ENCODE measurements at places on chromosomes 2 and 18.

GRCh38 chr2:119160361-119160990, 1.9 kb upstream of the C1QL2 start:
- no peak for DNase-seq

DNA sequence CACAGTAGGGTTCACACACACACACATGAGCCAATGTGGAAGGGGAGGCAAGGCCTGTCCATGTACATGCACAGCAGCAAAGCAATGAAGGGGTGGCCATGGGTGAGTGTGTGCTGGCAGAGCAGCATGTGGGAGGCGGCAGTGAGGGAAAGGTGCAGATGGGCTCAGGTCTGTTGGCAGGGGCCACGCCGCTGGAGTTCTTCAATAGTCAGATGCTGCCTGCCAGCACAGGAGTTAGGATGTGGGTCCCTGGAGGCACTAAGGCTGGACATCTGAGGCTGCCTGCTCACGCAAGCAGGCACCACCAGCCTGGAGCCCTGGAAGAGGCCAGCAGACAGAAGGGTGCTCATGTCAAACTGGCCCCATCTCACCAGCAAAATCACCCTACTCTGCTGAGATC, 1304.9 kb downstream of the DSC3 start:
- DNase-seq, result no peak

GRCh38 chr2:223096235-223096970, 44.4 kb downstream of the KCNE4 start:
- DNase-seq, result no peak

DNA sequence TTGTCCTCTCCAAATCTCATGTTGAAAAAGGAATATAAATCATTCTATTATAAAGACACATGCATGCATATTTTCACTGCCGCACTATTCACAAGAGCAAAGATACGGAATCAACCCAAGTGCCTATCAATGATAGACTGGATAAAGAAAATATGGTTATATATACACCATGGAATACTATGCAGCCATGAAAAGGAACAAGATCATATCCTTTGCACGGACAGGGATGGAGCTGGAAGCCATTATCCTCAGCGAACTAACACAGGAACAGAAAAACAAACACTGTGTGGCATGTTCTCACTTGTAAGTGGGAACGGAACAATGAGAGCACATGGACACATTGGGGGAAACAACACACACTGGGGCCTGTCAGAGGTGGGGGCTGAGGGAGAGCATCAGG, 28.1 kb upstream of the PARD3B start:
- no peak for DNase-seq

GRCh38 chr18:58992301-58993231, 127.9 kb downstream of the ZNF532 start:
- DNase-seq, result peak; percentile 46

DNA sequence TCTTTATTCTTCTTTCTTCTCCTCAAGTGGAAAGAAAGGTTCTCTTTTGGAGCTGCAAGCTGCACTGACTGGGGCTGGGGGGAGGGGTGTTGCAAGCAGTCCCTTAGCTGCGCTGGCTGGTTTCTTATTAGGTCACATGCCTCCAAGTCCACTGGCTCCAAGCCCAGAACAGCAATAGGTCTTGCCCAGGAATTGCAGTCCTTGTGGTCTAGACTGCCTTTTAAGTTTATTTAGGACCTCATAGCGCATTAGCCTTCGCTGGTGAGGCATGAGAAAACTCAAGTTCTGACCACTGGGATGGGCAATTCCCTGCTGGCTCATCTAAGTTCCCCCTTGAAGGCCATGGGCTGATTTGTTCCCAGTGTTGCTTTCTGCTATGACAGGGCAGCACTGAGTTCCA, 138.6 kb upstream of the SCN7A start:
- no peak for DNase-seq

- no peak for DNase-seq
Measured at GRCh38 chr18:10453806-10454680, at the start of gene APCDD1. APCDD1 (plus strand) TSS chr18:10454635; CDS start chr18:10454982, 347 bp downstream.

DNA sequence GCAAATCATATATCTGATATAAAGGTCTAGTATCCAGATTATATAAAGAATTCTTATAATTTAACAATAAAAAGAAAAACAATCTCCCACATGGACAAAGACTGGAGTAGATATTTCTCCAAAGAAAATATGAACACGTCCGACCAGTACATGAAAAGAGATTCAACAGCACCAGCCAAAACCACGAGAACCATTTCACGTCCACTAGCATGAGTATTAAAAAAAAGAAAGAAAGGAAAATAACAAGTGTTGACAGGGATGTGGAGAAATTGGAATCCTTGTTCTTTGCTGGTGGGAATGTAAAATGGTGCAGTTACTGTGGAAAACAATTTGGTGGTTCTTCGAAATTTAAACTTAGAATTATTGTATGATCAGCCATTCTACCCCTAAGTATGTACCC, 432.7 kb upstream of the TRIB2 start:
- DNase-seq, result no peak

DNA sequence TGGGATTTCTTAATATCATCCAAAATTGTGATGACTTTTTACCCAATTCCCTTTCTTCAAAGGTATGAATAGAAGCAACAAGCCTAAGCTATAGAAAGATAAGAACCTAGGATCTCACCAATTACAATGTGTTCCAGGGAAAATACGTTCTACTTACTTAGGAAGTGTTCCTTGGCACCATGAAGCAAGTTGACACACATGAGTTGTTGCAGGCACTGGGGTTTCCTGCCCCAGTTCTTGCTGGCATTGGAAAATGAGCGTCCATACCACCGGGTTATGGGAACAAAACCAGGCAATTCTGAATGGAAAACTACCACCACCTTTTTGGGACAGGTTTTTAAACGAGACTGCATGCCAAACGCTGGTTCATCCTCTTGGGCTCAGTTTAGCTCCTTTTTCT, 46.2 kb downstream of the CCBE1 start:
- no peak for DNase-seq

DNA sequence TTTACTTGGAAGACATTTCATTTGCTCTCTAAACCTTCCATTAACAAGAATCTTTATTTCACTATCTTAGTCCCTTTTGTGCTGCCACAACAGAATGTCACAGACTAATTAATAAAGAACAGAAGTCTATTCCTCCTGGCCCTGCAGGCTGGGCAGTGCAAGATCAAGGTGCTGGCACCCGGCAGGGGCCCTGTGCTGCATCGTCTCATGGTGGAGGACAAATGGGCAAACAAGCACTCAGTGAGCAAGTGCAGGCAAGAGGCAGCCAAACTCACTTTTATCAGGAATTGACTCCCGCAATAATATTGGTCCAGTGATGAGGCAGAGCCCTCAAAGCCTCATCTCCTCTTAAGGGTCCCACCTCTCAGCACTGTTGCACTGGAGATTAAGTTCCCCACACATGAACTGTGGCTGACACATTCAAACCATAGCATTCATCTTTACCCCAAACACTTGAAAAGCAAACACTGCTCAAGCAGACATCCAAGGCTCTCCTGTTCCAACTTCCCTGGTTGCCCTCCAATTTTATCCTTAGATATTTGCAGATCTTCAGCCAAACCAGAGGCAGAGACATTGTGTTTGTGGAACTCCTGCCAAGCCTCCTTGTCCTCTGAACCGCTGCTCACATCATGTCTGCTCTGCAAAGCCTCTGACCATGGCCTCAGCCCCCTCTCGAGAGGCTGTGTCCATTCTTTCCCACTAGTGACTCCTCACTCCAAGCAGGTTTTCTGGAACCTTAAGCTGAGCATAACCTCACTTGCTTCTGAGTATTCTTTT, 404.4 kb upstream of the SOX11 start:
- no peak for DNase-seq

- DNase-seq, result no peak
Measured at GRCh38 chr2:4258563-4258962, 555.2 kb downstream of the DCDC2C start.

DNA sequence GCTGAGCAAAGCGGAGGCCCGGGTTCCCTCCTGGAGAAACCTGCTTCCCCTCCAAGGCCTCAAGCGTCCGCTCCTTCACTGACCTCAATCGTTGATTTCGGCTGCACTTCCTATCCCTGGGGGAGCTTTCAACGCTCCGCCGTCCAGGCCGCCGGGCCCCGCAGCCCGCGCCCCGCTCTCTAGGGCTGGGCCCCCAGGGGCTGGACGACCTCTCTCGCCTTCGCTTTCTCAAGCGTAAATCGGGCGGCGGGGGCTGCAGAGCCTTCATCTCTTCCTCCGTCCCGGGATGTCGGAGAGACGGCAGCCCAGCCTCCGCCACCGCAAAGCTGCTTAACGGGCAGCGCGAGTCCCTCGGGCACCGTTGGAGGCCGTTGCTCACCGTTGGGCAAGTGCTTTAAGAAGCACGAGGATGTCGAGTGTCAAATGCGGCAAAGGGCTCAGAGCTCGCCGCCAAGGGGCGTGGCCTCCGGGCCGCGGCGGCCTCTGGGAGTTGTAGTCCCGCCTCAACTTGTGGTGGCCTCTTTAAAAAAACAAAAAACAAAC, 8.5 kb downstream of the HES6 start:
- peak; percentile 72 for DNase-seq

DNA sequence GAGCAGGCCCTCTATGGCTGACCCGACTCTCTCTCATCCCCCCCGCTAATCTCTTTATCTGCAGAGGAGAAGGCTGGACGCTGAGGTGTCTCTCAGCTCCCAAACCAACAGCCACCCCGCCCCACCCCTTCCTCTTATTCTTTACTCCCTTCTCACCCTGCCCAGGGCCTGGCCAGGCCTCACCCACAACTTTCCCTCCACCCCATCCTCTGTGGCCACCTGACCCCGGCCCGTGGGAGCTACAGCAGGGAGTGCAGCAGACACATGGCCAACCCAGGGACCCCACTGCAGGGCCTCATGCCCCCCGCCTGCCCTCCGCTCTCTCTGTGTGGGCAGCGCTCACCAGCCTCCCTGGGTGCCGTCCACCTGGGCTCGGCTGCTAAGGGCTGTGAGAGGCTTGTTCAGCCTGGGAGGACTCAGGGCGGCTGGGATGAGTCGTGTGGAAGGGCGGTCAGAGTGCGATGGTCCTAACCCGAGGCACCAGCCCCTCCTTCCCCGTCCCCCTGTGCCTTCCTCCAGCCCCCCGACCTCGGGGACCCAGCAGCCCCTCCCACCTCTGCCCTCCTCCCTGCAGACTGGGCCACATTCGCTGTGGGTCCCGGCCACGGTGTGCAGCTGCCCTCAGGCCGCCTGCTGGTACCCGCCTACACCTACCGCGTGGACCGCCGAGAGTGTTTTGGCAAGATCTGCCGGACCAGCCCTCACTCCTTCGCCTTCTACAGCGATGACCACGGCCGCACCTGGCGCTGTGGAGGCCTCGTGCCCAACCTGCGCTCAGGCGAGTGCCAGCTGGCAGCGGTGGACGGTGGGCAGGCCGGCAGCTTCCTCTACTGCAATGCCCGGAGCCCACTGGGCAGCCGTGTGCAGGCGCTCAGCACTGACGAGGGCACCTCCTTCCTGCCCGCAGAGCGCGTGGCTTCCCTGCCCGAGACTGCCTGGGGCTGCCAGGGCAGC, 6.8 kb downstream of the NEU4 start:
- no peak for DNase-seq

DNA sequence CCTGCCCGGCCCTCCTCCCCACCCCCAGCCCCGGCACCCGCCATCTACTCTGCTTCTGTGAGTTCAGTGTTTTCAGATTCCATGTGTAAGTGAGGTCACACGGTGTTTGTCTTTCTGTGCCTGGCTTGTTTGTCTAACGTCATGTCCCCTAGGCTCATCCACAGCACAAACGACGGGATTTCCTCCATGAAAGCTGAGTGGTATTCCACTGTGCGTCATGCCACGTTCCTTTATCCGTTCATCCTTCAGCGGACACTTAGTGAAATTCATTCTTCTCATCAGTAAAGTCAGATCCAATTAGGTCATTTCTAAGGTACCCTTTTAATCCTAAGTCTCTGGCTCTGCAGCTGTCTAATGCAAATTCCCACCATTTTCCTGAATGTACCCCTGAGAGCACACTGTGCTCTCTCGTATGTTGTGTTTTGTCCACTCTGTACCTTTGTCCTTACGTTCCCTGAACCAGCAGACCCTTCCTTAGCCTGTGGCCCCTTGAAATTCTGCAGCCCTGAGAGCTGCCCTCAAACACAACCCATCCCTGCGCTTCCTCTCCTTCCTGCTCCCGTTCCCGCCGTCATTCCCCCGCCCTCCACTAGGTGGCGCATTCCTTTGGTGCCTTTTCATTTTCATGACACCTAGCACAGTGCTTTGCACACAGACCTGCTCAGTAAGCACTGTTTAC, 44.1 kb downstream of the TRAPPC12 start:
- DNase-seq, result peak; percentile 64

DNA sequence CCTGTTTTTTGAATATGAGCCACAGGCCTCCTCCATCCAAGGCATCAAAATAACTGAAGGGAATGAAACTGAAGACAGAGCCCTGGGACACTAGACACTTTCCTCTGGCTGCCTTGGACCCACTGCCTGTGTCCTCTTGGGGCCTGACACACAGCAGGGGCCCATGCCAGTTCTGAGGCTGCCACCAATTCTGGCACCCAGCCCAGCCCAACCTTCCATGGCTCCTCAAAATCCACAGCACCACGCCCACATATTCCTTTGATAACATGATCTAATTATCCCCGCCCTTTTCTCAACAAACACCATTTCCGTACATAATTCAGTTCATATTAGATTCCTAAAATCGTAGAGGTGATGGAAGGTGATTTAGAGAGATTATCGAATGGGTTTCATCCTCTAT, 64.2 kb downstream of the EMX1 start:
- DNase-seq, result no peak

DNA sequence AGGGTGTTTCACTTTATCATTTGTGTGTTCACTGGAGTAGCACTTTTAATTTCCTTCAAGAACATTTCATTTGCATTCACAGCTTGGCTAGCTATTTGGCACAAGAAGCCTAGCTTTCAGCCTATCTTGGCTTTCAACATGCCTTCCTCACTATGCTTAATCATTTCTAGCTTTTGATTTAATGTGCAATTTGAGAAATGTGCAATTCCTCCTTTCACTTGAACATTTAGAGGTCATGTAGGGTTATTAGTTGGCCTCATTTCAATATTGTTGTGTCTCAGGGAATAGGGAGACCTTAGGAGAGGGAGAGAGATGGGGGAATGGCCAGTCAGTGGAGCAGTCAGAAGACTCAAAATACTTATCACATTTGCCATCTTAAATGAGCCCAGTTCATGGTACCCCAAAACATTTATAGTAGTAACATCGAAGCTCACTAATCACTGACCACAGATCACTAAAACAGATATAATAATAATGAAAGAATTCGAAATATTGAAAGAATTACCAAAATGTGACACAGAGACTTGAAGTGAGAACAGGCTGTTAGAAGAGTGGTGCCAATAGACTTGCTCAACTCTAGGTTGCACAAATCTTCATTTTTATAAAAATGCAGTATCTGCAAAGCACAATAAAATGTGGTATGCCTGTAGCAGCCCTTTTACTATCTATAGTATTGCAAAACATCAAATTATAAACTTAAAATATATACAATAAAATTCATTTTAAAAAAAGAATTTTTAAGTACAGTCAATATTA, 561.2 kb downstream of the METTL4 start:
- no peak for DNase-seq

- no peak for DNase-seq
Measured at GRCh38 chr2:71071681-71072398, 3.4 kb downstream of the NAGK start.

DNA sequence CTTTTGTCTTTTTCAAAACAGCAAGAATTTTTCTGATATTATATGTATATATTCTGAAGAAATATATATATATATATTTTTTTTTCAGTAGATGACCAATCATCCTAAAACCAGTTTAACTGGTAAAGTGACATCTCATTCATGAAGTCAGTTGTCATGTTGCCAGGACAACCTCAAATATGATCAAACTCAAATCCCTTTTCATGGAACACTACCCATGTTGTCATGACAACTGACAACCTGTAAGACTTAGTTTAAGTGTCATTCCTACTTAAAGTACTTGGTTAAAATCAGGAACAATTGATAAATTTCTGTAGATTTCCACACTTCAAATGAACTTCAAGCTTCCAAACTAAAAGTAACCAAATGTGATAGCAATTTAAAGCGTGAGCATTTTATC, 101.8 kb upstream of the ERBB4 start:
- no peak for DNase-seq
